ENCODE measurements at places on chromosomes 5 and 9. TPM values are rescaled to one million over a fixed set of nuclear protein-coding genes. Genes with fewer than 3 reads are reported as not detected.

PITX1 gene
- 20.6 TPM for total RNA-seq

ARL14EPL gene
- total RNA-seq, result not detected

IFNA7 gene
- total RNA-seq, result not detected

RAD1 gene
- total RNA-seq, result 25.1 TPM

TMEM174 gene
- not detected for total RNA-seq

SPINK6 gene
- not detected for total RNA-seq

PCAT7 gene
- 0.94 TPM for total RNA-seq

FSD1L gene
- total RNA-seq, result 5.0 TPM

All from ureter (tissue), 1 donor.